Breast epithelium (tissue), 4 donors: ENCODE measurements at places on chromosomes 7 and 10.

DNA sequence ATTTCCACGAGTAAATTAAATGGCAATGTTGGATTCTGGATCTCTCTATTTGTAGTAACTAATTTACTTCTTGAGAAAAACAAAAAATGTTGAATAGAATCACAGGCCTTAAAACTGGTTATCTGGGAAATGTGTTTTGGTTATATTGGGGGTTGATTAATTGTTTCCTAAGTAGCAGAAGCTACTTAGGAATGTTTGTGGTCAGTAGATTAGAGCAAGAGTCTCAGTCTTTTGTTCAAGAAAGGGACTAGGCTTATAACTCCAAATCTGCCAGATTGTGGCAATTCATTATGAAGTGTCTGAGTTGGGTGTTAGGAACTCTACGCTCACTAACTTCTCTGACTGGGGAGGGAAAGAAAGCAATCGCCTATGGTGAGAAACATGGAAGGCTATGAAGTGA, 244.3 kb upstream of the PHYHIPL start:
- DNase-seq: no peak

DNA sequence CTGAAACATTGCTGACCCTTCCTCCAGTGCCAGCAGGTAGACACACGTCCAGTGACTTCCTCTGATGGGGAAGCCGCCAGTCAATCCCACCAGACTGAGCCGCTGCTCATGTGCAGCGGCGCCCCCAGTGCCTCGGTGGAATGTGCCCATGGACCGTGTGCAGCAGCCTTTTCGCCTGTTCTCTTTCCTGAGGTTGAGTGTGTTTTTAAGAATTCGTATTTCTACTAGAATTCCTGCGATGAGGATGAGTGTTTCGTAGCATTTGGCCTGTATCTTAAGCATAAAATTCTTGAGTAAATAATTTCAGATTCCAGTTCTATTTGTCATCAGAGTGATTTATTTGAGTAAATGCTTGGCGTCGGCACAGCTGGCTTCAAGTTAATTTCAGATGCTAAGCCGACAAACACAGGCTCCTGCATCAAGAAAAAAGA, 35.4 kb downstream of the BNIP3 start:
- DNase-seq: peak; percentile 4

GRCh38 chr7:104841798-104842197, 172.2 kb upstream of the KMT2E start:
- no peak for DNase-seq

DNA sequence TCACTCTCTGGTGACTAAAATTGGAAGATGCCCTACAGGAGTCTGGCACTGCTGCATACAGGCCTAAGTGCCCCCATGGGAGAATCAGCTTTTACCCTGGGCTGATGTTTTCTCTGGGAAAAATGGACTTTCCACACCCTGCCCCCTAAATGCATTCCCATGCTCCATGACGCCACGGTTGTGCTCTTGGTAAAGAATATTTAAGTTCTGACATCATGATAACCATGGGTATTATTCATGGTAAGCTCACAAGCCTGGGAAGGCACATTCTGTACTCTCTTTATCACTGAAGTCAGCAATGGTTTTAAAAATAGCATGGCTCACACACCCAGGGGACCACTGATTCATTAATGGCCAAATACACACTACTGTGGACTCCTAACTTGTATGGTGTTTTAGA, 43.4 kb downstream of the HIPK2 start:
- no peak for DNase-seq
